CD4-positive, alpha-beta T cell treated with Interleukin-4 for 1 hour (primary cell): ENCODE measurements at places on chromosomes 2 and 18.

DNA sequence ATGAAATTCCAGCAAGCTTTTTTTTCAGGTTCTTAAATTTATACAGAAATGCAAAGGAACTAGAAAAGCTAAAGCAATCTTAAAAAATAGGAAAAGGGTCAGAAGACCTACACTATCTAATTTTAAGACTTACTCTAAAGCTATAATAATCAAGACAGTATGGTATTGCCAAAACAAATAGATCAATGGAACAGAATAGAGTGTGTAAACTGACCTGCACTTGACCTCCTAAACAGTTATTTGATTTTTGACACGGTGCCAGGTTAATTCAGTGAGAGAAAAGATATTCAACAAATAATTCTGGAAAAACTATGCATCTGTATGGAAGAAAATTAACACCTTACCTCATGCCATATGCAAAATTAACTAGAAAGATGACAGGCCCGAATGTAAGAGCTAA, 73.6 kb downstream of the OLA1 start:
- no peak for DNase-seq

DNA sequence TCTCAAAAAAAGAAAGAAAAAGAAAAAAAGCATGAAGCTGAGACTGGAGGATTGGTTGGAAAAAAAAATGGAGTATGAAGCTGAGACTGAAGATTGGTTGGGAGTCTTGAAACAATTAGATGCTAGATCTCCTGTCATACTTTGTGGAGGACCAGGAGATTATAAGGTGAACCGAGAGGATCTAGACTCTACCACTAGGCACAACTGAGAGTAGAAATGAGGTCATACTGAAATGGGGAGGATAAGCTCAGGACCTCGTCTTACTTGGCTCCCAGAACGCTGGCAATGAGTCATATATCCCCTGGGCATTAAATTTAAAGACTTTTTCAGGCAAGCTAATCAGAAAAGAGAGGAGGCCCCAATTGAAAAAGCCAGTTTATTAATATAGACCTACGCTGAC, 3.3 kb upstream of the ORC2 start:
- DNase-seq: no peak

- DNase-seq: no peak
Observed at GRCh38 chr2:134714228-134714627, 4.6 kb downstream of the TMEM163 start.

- DNase-seq: no peak
Observed at GRCh38 chr2:41119489-41119888, 667.6 kb upstream of the SLC8A1 start.

GRCh38 chr2:174697255-174697654, 67.0 kb downstream of the CHRNA1 start:
- DNase-seq: peak; percentile 67

- DNase-seq: peak; percentile 56
Observed at GRCh38 chr2:170361090-170361936, 183.4 kb downstream of the MYO3B start.
